ENCODE measurements at places on chromosomes 6 and 20.

- no peak for DNase-seq
These were observed 225.5 kb downstream of the BMP7 start for GRCh38 chr20:57040924-57041323.

GRCh38 chr20:8335495-8336195 is 203.6 kb downstream of the PLCB1 start:
- no peak for DNase-seq

GRCh38 chr6:37160922-37161778 is 8.8 kb upstream of the PIM1 start:
- no peak for DNase-seq

DNA sequence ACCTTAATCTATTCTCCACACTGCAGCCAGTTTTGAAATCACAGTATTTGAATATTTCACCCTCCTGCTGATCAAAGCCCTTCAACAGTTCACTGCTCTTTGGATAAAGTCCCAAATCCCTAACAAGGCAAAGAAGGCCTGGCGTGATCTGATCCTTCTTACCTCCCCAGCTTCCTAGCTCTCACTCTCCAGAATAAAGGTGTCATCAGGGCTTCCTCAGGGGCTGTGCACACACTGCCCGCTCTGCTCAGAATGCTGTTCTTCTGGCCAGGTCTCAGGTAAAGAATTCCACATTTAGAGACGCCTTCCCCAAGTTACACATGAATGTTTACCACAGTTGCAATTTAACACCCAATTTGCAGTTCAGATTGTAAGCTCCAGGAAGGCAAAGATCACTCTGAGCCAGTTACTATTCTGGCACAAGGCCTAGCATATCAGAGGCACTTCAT is 58.9 kb upstream of the MCM9 start:
- DNase-seq, result no peak

- DNase-seq, result no peak
These were observed 1.1 kb downstream of the BAG2 start for GRCh38 chr6:57173056-57173885.

GRCh38 chr6:5084781-5085647 is at the start of gene PPP1R3G:
TSS of gene PPP1R3G (plus strand) at chr6:5085341. CDS start at chr6:5085486, 145 bp downstream.
- no peak for DNase-seq

GRCh38 chr6:49556429-49556837 is 6.0 kb downstream of the C6orf141 start:
- no peak for DNase-seq

DNA sequence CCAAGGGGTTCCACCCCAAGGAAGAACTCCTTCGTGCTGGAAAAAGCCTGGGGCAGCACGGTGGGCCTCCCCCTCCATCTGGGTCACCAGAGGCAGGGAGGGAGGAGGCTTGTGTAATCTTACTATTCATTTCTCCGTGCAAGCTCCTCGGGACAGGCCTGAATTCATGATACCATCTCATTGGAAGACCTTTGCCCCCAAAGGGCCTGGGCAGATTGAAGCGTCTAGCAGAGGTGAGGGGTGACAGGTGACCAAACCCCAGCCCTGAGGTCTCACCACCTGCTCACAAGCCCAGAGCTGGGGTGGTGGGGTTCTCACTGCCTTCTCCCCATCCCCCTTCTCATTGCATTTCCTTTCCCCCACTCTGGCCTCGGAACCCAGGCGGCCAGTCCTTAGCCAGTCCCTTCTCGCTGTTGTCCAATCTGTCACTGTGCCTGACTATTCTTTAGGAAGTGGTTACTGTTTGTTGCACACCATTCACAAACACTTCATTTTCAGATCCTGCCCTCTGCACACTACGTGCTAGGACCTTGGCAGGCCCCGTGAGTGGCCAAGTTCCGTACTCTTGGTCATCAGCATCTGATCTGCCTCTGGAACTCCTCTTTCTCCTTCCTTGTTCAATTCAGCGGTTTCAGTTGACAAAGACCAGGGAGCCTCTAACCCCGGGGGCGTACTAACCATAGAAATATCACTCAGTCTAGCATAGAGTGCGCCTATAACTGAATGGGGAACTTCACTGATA is 137.1 kb downstream of the LY86 start:
- DNase-seq, result no peak

GRCh38 chr20:50141018-50141675 is 12.4 kb downstream of the PEDS1 start:
- DNase-seq, result no peak

- no peak for DNase-seq
These were observed 952.9 kb upstream of the EPHA7 start for GRCh38 chr6:94372229-94372628.

DNA sequence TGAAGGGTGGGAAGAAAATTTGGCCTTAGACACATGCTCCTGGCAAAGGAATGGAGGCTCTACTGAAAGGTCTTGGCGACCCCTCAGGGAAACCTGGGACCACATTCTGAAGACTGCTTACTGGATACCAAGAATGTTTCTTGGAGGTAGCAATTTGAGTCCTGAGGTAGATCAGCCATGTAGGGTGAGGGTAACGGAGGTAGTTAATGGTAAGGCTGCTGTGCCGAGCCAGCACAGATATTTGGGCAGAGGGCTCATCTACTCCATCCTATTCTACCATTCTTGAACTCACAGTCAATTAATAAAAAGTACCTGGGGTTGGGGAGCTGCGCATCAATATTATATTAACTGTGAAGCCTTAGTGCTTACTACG is 401 bp upstream of the PHF3 start:
- no peak for DNase-seq

GRCh38 chr20:21517566-21518277 is 3.9 kb upstream of the NKX2-2 start:
- DNase-seq, result no peak

- DNase-seq, result no peak
These were observed 424.5 kb downstream of the PREX1 start for GRCh38 chr20:48403167-48403761.

DNA sequence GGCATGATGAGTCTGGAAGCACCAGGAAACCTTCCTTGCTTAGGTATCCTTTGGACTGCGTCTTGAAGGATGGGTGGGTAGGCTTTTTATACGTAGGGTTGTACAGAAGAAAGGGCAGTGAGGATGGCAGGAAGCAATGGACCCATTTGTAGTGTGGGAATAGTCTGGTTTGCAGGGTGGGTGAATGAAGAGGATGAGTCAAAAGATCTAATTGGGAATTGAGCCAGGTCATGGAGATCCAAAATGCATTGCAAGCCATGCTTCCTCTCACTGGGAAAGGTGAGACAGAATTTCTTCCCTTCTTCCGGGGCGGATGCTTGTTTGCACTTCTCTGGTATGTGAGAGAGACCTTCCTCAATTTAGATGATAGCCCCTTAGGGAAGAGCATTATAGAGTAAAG is 10.1 kb upstream of the BTBD3 start:
- no peak for DNase-seq

- DNase-seq, result no peak
These were observed 139.4 kb upstream of the ENPP5 start for GRCh38 chr6:46310196-46310595.

GRCh38 chr20:44630297-44630696 is 21.2 kb downstream of the ADA start:
- no peak for DNase-seq

GRCh38 chr6:157174731-157175130 is 148.6 kb downstream of the TMEM242 start:
- no peak for DNase-seq

- no peak for DNase-seq
These were observed 31.9 kb downstream of the NSFL1C start for GRCh38 chr20:1434571-1435336.

- DNase-seq, result no peak
These were observed 59.3 kb downstream of the CD2AP start for GRCh38 chr6:47536816-47537401.

- no peak for DNase-seq
These were observed 22.8 kb downstream of the FYN start for GRCh38 chr6:111850295-111850937.

DNA sequence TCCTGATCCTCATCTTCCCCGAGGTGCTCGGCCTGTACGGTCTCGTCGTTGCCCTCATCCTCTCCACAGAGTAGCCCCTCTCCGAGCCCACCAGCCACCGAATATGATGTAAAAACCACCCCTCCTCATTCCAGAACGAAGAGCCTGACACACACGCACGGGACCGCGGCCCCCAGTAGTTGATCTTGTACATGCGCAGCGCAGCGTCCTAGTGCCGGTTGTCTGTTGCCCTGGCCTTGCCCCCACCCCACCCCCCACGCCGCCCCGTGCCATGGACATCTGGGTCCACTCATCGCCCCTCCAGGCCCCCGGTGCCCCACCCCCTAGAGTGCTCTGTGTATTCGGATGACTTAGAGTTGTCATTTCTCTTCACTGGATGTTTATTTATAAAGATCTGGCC is 5.2 kb upstream of the PRPH2 start:
- DNase-seq, result no peak

DNA sequence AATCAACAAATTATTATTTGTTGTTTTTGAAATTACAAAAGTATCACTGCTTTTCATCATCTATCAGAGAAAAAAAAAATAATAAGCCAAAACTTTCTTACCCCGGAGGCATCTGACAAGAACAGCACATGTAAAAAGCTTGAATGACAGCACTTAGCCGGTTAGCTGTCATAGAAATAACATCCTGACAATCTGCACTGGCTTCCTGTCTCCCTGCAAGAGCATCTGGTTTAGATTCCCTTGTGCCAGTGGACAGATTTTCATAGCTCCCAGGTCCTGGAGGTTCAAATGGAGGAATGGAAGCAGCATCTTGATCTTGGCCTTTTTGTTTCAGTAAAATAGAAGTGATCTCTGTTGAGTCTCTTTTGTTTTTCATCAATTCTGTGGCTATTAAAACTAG is 74.8 kb downstream of the HACE1 start:
- no peak for DNase-seq

GRCh38 chr6:32187009-32187709 is 2.8 kb downstream of the PBX2 start:
- no peak for DNase-seq

GRCh38 chr20:61734733-61735502 is 330.8 kb downstream of the TAF4 start:
- DNase-seq, result no peak

DNA sequence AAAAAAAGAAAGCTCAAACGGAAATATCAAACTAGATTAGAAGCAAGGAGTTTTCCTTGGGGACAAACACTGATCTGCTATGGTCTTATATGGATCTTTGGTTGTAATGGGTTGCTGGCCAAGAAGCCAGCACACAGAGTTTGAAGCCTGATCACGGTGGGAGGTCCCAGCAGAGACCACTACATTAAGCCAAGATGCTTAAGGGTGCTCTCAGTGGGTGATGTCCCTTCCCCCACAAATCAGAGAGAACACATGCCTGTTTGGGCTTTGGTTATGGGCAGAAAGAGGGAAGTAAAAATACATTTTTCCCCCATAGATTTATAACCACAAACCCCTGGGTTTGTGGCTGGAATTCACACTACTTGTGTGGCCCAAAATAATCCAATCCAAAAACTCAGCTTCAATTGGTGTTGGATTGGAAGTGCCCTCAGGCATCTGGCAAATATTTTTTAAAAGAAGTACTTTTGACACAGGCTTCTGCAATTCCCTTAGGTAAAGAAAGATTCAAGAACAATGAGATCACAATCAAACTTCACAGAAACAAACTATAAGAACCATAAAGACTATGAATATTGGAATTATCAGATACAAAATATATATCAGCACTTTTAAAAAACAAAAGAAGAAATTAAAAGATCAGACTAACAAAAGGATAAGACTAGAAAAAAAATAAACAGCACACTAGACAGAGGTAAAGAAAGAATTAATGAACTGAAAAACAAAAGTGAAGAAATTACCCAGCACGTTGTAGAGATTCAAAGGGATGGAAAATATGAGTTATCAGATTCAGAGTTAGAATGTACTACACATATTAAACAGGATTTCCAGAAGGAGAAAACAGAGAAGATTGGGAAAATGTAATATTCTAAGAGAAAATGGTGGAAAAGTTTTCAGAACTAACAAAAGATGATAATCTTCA is 44.7 kb downstream of the ESF1 start:
- DNase-seq, result no peak

DNA sequence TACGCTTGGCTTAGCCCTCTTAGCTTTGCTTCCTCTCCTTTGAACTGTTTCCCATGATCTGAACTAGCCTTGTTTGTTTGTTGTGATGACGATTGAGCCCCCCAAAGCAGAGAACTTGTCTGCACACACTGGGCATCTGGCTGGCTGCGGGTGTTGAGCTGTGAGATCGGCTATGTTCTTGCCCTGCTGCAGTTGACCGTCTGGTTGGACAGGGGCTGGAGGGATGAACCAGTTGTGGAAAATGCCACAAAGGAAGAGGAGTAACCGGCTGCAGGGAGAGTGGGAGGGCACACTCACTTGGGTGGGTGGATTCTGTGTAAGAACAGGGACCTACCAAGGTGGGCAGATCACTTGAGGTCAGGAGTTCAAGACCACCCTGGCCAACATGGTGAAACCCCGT is 12.4 kb upstream of the RSPO4 start:
- no peak for DNase-seq

DNA sequence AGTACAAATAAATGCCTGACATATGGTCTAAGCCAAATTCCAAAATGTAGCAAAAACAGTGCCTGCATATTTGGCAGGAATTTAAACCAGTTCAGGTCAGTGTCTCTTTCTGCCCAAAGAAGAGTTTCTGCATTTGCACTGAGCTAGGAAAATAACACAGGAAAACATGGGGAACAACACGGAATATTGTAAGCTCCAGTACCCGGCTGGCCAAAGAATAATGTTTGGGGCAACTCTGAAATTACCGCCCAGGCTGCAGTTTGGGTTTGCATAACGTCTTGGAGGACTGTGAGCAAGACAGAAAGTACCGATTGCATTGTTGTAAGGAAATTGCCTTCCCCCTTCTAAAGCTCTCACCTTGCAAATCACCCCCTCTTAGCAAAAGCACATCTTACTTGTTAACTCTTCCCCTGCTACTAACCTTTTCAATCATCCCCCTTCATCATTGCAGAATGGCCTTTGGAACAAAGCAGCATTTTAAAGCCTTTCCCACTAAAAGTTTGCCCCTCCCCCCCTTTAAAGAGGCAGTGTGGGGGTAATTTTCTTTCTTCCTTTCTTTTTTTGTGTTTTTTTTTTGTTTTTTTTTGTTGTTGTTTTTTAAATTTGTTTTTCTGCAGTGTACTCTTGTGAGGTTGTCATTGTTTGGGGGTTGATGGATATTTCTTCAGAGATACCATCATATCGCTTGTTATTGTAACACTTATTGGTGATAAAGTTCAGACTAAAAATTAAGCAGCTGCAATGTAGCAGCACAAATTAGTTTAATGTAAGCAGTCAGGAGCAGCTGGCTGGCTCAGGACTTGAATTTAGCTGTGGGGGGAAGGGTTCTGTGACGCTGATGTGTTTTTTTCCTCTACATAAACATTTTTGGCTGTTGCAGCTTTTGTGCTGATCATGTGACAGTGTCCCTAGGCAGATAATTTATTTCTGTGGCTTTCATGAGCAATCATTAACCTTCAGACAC is 100.0 kb upstream of the CITED2 start:
- DNase-seq, result no peak
